ENCODE measurements at places on chromosomes 2 and 18.

GRCh38 chr18:62827397-62827796 is 112.1 kb downstream of the PHLPP1 start:
- no peak for DNase-seq

- no peak for DNase-seq
Observed at GRCh38 chr2:84846041-84846663, 34.7 kb downstream of the TRABD2A start.

- DNase-seq, result no peak
Observed at GRCh38 chr2:234468503-234468902, 28.4 kb downstream of the ARL4C start.

DNA sequence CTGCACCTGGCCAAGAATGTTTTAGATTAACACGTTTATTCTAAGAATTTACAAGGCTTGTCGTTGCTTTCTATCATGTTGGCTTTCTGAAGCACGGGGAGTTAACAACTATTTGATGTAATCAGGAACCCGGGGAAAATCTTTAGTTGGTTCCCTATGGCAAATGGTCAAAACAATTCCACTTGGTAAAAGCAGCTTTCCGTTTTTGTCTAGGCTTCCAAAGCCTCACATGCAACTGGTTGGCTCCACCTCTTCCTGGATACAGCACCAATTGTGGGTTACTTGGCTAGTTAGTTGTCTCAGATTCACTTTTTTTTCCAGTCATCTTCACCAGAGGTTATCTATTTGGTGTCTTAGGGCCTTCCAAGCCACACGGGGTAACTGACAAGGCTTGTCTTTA is 2.8 kb downstream of the COLEC12 start:
- no peak for DNase-seq

GRCh38 chr2:222381566-222381965 is 42.8 kb upstream of the SGPP2 start:
- DNase-seq, result no peak

DNA sequence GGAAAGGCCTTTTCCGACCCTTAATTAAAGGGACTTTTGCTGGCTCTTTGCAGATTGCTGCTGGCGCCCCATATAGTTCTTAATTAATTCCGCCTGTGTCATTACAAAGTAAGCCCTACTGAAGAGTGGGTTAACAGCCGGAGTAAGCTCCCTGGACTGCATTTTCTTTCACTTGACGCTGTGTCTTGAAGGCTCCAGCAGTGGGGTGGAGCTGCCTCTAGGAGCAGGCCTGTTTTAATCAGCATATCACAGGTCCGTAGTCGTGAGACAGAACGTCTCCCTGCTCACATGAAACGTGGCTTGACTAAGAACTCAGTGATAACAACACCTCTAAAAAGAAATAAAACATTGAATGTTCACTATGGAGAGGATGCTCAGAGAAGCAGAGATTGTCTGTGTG is 329.9 kb upstream of the RAB12 start:
- no peak for DNase-seq

DNA sequence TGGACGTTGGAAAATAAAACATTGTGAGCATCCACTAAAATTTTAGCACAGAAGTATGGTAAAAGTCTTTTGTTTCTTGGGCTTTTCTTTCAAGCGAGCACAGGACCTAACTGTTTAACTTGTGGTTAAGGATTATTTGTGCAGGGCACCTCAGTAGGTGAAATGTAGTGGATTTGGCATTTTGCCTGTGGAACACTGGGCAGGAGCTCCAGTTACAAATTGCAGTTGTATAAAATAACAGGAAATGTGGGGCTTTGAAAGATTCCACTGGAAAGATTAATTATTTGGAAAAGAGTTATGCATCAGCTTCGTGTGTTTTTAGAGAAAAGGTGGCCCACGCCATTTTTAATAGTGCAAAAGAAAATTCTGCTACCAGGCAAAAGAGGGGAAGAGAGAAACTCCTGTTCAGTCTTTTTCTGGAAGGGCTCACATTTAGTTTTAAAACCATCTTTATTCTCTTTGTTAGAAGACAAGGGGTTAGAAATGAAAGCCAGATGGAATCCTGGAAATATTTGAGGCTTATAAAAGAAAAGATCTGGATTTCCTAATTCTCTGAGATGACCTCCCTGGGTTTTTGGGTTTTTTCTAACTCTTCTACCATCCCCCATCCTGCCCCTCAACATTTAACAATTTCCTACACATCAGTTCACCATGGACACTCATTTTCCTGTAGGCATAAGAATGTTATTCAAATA is 144.3 kb upstream of the SERTAD2 start:
- DNase-seq, result no peak

- DNase-seq, result no peak
Observed at GRCh38 chr18:72634500-72634899, 90.4 kb upstream of the CBLN2 start.

GRCh38 chr2:220665108-220665471 is 907.0 kb downstream of the EPHA4 start:
- no peak for DNase-seq

DNA sequence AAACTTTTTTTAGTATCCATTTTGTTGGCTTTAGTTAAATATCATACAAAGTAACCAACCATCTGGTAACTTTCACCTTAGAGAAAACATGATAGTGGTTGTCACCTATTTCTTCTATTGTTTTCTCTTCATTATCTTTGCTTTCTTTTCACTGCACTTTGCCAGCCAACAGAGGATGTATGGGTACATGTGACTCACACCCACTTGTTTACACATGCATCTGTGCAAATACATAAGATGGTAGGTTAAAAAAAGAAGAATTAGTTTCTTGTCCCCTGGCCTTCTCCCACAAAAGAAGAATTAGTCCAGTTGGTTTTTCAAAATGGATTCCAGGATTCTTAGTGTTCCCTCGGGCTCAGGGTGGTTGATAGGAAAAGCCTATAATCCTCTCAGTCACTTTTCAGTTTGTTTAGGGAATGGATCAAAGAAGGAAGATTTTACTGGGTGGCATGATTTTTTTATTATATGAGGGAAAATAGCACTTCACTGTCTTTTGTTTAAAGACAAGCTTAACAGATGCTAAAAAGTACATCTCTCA is 46.6 kb downstream of the CDK15 start:
- no peak for DNase-seq

DNA sequence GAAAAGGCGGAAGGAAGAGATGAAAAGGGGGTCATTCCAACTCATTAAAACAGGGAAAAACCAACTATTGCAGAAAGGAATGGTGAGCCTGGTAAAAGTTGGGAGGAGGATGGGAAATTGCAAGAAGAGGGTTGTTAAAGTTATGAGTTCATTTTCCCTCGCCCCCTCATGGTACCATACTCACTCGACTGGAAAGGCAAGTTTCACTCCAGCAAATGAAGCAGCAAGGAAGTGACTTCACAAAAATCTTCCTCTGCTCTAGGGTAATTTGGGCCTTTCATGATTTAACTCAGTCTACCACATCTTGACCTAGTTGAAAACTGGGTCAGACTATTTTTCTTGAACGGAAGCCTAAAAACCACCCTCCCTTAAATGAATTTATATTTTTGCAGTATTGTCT is 22.8 kb upstream of the DAW1 start:
- no peak for DNase-seq

All from C1 segment of cervical spinal cord (tissue), 14 donors.